ENCODE measurements at places on chromosomes 5 and 9. TPM values are rescaled to one million over a fixed set of nuclear protein-coding genes. Genes with fewer than 3 reads are reported as not detected.

The CCL27 gene
- not detected for total RNA-seq

The SLC6A18 gene
- not detected for total RNA-seq

The LYSMD3 gene
- total RNA-seq, result 11.1 TPM

- no peaks in the 10 kb centered on the region for H3K4me1 ChIP-seq
- no peaks in the 10 kb centered on the region for H3K27me3 ChIP-seq
- H3K4me3 ChIP-seq, result no peak overlapping the region
- no peak overlapping the region for H3K27ac ChIP-seq
Observed at GRCh38 chr5:135869276-135869675, 26.4 kb downstream of the IL9 start.

- no peaks in the 10 kb centered on the region for H3K27me3 ChIP-seq
- no peak overlapping the region for H3K27ac ChIP-seq
- DNase-seq, result no peak
- H3K4me1 ChIP-seq, result peaks cover 6% of the 10 kb centered on the region
- H3K36me3 ChIP-seq, result no peaks in the 10 kb centered on the region
Observed at GRCh38 chr5:141656396-141656795, 5.2 kb upstream of the FCHSD1 start.

DNA sequence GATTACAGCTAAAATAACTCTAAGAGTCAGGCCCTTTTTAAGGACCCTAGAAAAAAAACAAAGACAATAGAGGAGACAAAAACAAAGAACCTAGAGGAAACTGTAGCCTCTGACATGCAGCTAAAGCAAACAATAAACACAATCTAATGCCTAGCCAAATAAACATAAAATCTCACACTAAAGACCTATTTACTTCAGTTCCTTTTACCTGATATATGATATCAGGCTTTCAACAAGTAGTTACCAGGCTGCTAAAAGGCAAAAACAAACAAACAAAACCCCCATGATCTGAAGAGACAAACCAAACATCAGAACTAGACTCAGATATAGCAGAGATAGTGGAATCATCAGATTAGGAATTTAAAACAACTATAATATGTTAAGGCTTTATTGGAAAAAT, 226.5 kb upstream of the POU5F2 start:
- no peak for DNase-seq
- peaks cover 23% of the 10 kb centered on the region for H3K36me3 ChIP-seq
- no peak overlapping the region for H3K27ac ChIP-seq
- H3K4me1 ChIP-seq, result no peaks in the 10 kb centered on the region

DNA sequence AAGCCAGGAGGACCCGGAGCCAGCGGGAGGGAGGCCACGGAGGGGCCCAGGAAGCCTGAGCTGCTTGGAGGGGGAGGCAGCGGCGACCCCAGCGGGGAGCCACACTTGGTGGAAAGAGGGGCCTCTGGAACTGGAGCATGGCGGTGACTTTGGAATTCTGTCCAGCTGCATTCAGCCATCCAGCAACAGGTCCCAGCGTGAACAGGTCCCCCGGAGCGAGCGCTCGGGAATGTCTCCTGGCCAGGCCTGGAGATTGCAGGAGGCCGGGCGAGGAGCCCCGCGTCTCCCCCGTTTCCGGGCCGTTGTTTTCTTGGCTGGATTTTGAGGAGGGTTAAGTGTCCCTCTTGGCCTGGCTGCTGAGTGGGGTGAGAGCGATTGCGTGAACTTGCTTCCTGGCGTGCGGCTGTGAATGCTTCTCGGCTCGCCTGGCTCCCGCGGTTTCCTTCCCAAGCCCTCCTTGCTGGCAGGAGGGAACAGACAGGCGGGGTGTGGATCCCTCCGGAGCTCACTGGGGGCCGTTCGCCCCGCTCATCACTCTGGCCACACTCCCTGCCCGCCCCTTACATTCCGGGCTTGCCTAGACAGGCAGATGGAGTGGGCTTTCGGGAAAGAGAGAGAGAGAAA, 125.3 kb upstream of the IRX4 start:
- no peak overlapping the region for H3K27ac ChIP-seq
- H3K27me3 ChIP-seq, result peaks cover 20% of the 10 kb centered on the region
- no peaks in the 10 kb centered on the region for H3K36me3 ChIP-seq
- no peaks in the 10 kb centered on the region for H3K4me1 ChIP-seq
- DNase-seq, result no peak
- no peak overlapping the region for H3K4me3 ChIP-seq

GRCh38 chr9:130128733-130129431, 43.3 kb upstream of the NCS1 start:
- peak; percentile 76 for DNase-seq
- H3K27ac ChIP-seq, result peak overlapping the region; percentile 99
- peaks cover 52% of the 10 kb centered on the region for H3K4me1 ChIP-seq
- H3K27me3 ChIP-seq, result no peaks in the 10 kb centered on the region
- peaks cover 22% of the 10 kb centered on the region for H3K36me3 ChIP-seq

GRCh38 chr5:67530609-67531255, 334.1 kb upstream of the CD180 start:
- H3K4me1 ChIP-seq, result no peaks in the 10 kb centered on the region
- H3K4me3 ChIP-seq, result no peak overlapping the region
- H3K27me3 ChIP-seq, result no peaks in the 10 kb centered on the region
- no peak for DNase-seq

- peaks cover 3% of the 10 kb centered on the region for H3K27me3 ChIP-seq
- no peaks in the 10 kb centered on the region for H3K36me3 ChIP-seq
- H3K27ac ChIP-seq, result no peak overlapping the region
- no peaks in the 10 kb centered on the region for H3K4me1 ChIP-seq
- no peak for DNase-seq
- no peak overlapping the region for H3K4me3 ChIP-seq
Observed at GRCh38 chr5:127876384-127876783, 173.2 kb downstream of the CCDC192 start.

DNA sequence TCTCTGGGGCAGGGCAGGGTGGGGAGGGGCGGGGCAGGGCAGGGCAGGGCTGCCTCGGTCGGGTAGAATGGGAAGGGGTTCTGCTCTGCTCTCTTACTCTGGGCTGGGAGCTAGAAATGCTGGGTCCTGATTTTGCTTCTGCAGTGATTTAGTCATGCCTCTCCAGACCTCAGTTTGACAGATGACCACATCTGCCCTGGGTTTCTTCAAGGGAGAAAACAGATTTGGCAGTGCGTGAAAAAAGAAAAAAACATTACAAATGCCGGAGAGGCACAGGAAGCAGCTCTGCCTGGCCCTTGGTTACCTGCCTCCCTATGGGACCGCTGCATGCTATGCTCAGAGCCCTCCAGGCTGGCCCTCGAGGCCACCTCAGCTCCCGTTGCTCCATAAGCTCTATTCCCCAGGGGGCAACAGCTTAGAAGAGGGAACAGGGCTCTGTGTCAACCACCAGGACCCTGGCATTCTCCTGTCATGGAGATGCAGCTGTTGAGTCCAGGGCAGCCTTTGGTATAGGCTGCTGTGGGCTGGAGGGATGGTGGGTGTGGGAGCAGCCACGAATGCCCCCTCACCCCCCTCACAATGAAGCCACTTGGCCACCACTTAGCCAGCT, 53.2 kb upstream of the UBTD2 start:
- H3K36me3 ChIP-seq, result no peaks in the 10 kb centered on the region
- H3K27me3 ChIP-seq, result no peaks in the 10 kb centered on the region
- no peak overlapping the region for H3K27ac ChIP-seq
- DNase-seq, result no peak
- H3K4me3 ChIP-seq, result no peak overlapping the region

GRCh38 chr5:8366266-8366665, 497.3 kb downstream of the MTRR start:
- no peak for DNase-seq
- H3K27ac ChIP-seq, result no peak overlapping the region
- H3K4me3 ChIP-seq, result no peak overlapping the region
- no peaks in the 10 kb centered on the region for H3K36me3 ChIP-seq

- no peak overlapping the region for H3K27ac ChIP-seq
- no peaks in the 10 kb centered on the region for H3K36me3 ChIP-seq
- no peaks in the 10 kb centered on the region for H3K4me1 ChIP-seq
Observed at GRCh38 chr5:17910318-17910717, 276.1 kb downstream of the TAF11L14 start.

- H3K27ac ChIP-seq, result no peak overlapping the region
- no peaks in the 10 kb centered on the region for H3K4me1 ChIP-seq
- DNase-seq, result no peak
- no peaks in the 10 kb centered on the region for H3K27me3 ChIP-seq
Observed at GRCh38 chr5:26674846-26675245, 363.5 kb downstream of the CDH9 start.

DNA sequence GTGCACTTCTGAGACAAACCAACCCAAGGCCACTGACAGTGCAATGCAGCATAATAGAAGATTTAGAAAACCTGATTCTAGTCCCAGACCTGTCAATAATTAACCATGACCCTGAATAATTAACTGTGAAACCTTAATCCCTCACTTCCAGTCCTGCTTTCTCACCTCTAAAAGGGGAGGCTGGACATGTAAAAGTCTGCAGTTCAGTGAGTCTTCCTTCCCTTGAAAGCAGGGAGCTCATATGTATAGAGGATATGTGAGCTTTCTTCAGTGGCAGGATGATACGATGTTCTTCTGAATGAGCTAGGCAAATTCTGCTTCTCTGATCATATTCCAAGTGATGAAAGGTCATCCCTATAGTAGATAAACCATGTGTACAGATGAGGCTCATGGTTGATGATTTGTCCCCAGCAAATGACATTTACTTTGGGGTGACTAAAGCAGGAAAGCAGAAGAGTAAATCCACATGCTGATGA, 2.9 kb downstream of the KCNV2 start:
- H3K27me3 ChIP-seq, result no peaks in the 10 kb centered on the region
- no peak overlapping the region for H3K27ac ChIP-seq
- peaks cover 25% of the 10 kb centered on the region for H3K36me3 ChIP-seq
- H3K4me3 ChIP-seq, result no peak overlapping the region
- no peak for DNase-seq
- H3K4me1 ChIP-seq, result no peaks in the 10 kb centered on the region

DNA sequence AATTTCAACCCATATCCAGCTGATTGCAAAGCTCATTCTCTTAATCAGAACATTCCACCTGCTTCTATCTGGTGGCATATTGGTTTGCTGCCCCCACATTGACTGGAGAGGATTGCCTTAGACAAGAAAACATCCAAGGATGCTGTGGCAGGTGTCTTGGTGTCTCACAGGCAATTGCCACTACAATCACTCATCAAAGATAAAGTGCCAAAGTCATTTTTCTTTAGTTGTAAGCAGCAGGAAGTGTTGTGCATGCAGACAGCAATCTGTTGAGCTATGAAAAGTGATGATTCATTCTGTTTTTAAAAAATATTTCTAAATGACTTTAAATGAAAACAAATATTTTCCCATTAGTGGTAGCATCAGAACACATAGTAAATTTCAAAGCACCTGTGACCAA, 53.9 kb downstream of the CDH6 start:
- no peaks in the 10 kb centered on the region for H3K36me3 ChIP-seq
- no peak for DNase-seq
- H3K4me1 ChIP-seq, result no peaks in the 10 kb centered on the region
- no peak overlapping the region for H3K4me3 ChIP-seq
